ENCODE measurements at places on chromosomes 3 and 15. TPM values are rescaled to one million over a fixed set of nuclear protein-coding genes. Genes with fewer than 3 reads are reported as not detected.
A peak's percentile ranks its signal among the peaks of the same experiment; 100 is the strongest.

GOLGA8S gene
- 0.40 TPM for total RNA-seq

AAGAB gene
- 26.5 TPM for total RNA-seq

LDHAL6B gene
- total RNA-seq, result not detected

ARHGEF3 gene
- total RNA-seq, result 40.9 TPM

GNAT1 gene
- total RNA-seq, result not detected

LRTM1 gene
- not detected for total RNA-seq

GRCh38 chr15:44101944-44102343 lies 93.1 kb downstream of the FRMD5 start:
- no peak overlapping the region for H3K4me3 ChIP-seq
- DNase-seq, result no peak
- no peaks in the 10 kb centered on the region for H3K36me3 ChIP-seq
- H3K27me3 ChIP-seq, result no peaks in the 10 kb centered on the region
- H3K4me1 ChIP-seq, result peaks cover 8% of the 10 kb centered on the region

GRCh38 chr3:178536211-178537079 lies at the start of gene KCNMB2:
Gene KCNMB2, plus strand, starts transcription at chr3:178536436.
- DNase-seq, result peak; percentile 91
- no peak within 1 kb of the TSS for H3K4me3 ChIP-seq
- H3K27me3 ChIP-seq, result no peaks in the 10 kb centered on the region
- H3K27ac ChIP-seq, result no peak within 1 kb of the TSS
- H3K36me3 ChIP-seq, result no peaks in the 10 kb centered on the region

DNA sequence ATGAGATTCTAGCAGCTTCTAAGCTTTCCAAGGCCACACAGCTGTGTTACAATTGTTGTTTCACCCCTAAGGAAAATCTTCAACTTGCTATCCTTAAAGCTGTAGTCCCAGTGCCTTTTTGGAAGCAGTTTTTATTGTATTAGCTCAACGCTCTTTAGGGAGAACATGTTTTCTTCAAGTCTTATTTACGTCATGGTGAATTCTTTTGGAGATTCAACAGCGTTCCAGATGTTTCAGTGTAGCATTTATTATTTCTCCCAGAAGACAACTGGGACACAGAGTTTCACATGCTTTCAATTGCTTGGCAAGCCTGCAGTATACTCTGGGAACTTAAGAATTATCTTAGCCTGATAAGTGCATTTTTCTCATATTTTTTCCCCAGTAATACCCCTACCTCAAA lies 888.3 kb downstream of the PLOD2 start:
- H3K27ac ChIP-seq, result no peak overlapping the region
- H3K36me3 ChIP-seq, result no peaks in the 10 kb centered on the region
- H3K27me3 ChIP-seq, result no peaks in the 10 kb centered on the region
- DNase-seq, result peak; percentile 45
- H3K4me3 ChIP-seq, result no peak overlapping the region

DNA sequence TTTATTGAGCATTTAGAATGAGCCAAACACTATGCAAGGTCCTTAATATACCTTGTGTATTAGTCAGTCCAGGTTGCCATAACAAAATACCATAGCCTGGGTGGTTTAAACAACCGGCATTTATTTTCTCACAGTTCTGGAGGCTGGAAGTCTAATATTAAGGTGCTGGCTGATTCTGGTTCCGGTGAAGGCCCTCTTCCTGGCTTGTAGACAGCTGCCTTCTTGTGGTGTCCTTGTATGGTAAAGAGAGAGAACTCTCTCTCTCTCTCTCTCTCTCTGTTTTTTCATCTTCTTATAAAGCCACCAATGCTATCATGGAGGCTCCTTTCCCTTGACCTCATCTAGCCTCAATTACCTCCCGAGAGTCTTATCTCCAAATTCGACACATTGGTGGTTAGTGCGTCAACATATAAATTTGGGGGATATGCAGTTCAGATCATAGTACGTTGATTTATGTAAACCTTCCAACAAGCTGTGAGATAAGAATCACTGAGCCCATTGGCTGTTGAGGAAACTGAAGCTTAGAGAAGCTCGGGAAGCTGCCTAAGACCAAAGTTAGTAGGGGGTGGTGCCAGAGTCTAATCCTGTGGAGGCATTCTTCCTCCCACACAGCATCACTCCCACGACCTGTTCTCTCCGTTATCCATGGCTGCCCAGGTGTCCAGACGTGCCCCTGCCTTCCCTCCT lies 298.0 kb upstream of the PROK2 start:
- peaks cover 1% of the 10 kb centered on the region for H3K4me1 ChIP-seq
- no peak for DNase-seq
- H3K27ac ChIP-seq, result no peak overlapping the region
- no peaks in the 10 kb centered on the region for H3K36me3 ChIP-seq
- H3K4me3 ChIP-seq, result no peak overlapping the region
- no peaks in the 10 kb centered on the region for H3K27me3 ChIP-seq

GRCh38 chr3:37243820-37244748 lies 69.7 kb upstream of the LRRFIP2 start:
- peak overlapping the region; percentile 97 for H3K27ac ChIP-seq
- peak; percentile 74 for DNase-seq
- peak overlapping the region; percentile 94 for H3K4me3 ChIP-seq
- no peaks in the 10 kb centered on the region for H3K27me3 ChIP-seq
- H3K4me1 ChIP-seq, result peaks cover 16% of the 10 kb centered on the region

DNA sequence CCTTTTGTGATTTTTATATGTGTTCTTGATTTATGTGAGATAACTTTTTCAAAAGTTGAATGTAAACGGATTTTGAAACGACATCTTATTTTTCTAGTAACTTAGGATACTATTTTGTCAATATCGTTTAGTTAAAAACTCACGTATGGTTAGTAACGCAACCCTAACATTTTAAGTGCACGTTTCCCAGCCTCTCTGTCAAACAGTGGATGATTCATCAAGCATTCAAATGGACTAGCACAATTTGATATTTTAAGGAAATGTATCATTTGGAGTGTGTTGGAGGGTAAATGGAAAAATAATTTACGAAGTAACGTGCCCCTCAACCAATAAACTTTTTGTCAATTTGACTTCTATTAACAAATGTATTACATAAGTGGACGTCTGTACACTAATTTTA lies 23.3 kb downstream of the RTP3 start:
- DNase-seq, result no peak
- no peaks in the 10 kb centered on the region for H3K4me1 ChIP-seq
- H3K4me3 ChIP-seq, result no peak overlapping the region

DNA sequence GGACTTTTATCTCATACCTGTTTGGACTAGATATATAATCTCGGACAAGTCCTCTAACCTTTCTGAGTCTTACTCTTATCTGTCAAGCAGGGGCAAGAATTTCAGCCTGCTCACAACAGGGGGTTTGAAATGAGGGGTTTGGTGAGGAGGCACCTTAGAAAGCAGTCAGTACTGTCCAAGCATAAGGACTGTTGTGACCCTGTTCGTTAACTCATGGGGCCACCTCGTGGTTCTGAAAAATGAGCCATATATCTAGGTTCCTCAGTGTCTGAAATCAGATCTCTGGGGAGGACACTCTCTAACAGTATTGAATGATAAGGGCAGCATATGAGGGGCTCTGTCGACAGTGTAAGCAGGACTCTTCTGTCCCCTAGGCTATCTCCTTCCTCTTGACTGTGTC lies 7.2 kb upstream of the TIMP4 start:
- no peaks in the 10 kb centered on the region for H3K36me3 ChIP-seq
- no peaks in the 10 kb centered on the region for H3K27me3 ChIP-seq
- no peaks in the 10 kb centered on the region for H3K4me1 ChIP-seq
- no peak overlapping the region for H3K4me3 ChIP-seq

DNA sequence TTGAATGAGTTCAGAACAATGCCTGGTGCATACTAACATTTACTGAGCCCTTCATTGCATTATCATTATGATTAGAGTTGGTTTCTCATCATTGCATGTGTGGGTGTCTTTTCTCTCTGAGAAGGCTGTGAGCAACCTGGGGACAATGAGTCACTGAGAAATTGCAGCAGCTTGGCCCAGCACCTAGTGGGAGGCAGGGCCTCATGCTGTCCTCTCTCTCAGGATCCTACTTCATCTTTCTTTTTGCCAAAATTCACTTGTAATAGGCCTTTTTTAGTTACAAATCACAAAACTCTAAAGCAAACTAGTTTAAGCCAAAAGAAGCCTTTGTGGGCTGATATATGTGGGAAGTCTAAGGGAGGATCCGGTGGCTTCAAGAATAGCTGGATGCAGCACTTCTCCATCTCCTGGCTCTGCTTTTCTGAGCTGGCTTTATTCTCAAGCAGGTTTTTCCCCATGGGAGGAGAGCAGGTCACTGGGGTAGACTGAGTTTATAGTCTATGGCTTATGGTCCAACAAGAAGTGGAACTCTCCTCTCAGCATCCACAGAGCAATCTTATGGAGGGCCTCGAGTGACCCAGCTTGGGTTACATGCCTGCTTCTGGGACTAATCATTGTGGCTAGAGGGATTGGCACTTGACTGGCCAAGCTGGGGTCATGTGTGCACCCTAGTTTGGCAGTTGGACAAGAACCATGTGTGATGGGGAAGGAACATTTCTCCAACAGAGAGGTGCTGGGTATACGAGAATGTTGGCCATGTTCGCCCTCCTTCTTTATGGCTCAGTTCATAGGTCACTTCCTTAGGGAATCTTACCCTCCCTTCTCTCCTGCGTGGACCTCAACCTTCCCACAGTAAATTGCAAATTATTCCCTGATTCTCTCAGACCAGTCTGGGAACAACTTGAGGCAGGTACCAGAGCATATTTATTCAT lies 8.7 kb upstream of the CAMK1 start:
- no peak for DNase-seq
- H3K4me1 ChIP-seq, result peaks cover 3% of the 10 kb centered on the region
- no peak overlapping the region for H3K4me3 ChIP-seq
- peaks cover 15% of the 10 kb centered on the region for H3K36me3 ChIP-seq

- H3K4me1 ChIP-seq, result no peaks in the 10 kb centered on the region
- H3K27ac ChIP-seq, result no peak overlapping the region
- no peaks in the 10 kb centered on the region for H3K36me3 ChIP-seq
- no peak for DNase-seq
Measured at GRCh38 chr3:36443028-36443686, 62.9 kb downstream of the STAC start.

- H3K27me3 ChIP-seq, result no peaks in the 10 kb centered on the region
- H3K4me3 ChIP-seq, result peak overlapping the region; percentile 57
- H3K4me1 ChIP-seq, result peaks cover 6% of the 10 kb centered on the region
- H3K36me3 ChIP-seq, result no peaks in the 10 kb centered on the region
Measured at GRCh38 chr15:90184786-90185704, 16.1 kb upstream of the SEMA4B start.

DNA sequence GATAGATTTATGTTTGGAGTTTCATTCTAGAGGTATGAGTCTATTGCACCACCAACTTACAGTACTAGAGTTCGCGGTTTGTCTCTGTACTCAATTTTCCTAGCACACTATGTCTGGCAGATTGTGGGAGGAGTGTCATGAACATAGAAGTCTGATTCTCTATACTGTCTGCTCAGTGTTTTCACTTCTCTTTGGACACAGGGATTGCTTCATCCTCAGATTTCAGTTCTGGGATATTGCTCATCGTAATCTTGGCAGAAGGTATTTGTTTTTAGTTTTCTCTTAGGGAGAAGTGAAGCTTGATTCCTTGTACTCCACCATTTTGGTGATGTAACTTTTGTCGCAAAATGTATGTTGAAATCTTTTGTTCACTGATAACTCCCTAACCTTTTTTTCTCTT lies 27.8 kb upstream of the AZI2 start:
- H3K36me3 ChIP-seq, result no peaks in the 10 kb centered on the region
- H3K4me1 ChIP-seq, result no peaks in the 10 kb centered on the region
- H3K4me3 ChIP-seq, result no peak overlapping the region
- H3K27ac ChIP-seq, result no peak overlapping the region
- H3K27me3 ChIP-seq, result no peaks in the 10 kb centered on the region

- DNase-seq, result no peak
- H3K27ac ChIP-seq, result peak overlapping the region; percentile 28
- H3K27me3 ChIP-seq, result no peaks in the 10 kb centered on the region
- no peak overlapping the region for H3K4me3 ChIP-seq
Measured at GRCh38 chr3:182925330-182925943, 54.9 kb downstream of the DCUN1D1 start.

DNA sequence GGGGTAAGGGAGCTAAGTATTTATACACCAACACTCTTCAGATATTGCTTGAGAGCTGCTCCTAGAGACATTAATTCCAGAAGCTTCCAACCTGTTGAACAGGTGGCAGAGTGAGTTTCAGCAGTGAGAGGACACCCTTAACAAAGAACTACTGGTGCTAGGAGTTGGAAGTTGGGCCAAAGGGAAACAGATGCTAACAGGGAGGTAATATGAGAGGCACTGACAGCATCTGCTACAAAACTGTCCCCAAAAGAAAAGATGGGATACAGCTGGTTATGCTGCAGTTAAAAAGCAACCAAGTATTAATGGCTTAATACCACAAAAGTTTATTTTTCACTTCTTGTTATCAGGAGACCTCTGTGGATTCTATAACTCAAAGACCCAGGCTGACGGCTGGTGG lies 104.5 kb upstream of the SATB1 start:
- H3K27ac ChIP-seq, result no peak overlapping the region
- no peaks in the 10 kb centered on the region for H3K4me1 ChIP-seq
- DNase-seq, result no peak
- H3K36me3 ChIP-seq, result no peaks in the 10 kb centered on the region
- no peaks in the 10 kb centered on the region for H3K27me3 ChIP-seq
- no peak overlapping the region for H3K4me3 ChIP-seq

- H3K4me1 ChIP-seq, result peaks cover 12% of the 10 kb centered on the region
- DNase-seq, result no peak
- H3K36me3 ChIP-seq, result no peaks in the 10 kb centered on the region
- no peaks in the 10 kb centered on the region for H3K27me3 ChIP-seq
- no peak overlapping the region for H3K27ac ChIP-seq
- no peak overlapping the region for H3K4me3 ChIP-seq
Measured at GRCh38 chr3:59992578-59992977, 942.8 kb upstream of the CFAP20DC start.

DNA sequence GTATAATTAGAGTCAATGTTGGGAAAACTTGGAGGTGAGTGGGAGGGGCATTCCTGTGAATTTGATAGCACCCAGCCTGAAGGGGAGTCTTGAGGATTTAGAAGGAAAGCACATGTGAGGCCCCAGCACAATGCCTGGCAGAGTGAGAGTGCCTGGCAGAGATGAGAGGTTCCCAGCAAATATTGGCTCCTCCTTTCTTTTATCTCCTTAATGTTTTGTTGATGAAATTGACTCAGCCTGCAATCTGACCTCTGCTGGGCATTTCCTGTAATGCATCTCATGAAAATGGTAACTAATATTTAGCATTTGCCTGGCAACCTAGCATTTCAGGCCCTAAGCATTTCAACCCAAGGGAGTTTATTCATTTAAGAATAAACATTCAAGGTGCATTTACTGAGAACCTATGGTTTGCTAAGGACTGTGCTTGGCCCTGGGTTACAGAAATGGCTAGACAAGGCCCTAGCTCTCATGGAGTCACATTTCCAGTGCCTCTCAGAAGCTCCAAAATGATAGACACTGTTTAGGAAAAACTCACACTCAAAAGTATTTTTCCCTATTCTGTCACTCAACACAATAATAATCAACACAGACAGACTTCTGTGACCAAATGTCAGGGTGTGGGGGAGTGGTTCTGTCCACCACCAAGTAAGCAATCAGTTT lies 19.0 kb downstream of the PDHB start:
- peak; percentile 85 for DNase-seq
- H3K36me3 ChIP-seq, result peaks cover 38% of the 10 kb centered on the region
- H3K27ac ChIP-seq, result no peak overlapping the region
- peaks cover 12% of the 10 kb centered on the region for H3K4me1 ChIP-seq

Measured in lung (tissue), 17 donors.